RWPE1 (cell line): ENCODE measurements at places on chromosomes 1 and 21.

DNA sequence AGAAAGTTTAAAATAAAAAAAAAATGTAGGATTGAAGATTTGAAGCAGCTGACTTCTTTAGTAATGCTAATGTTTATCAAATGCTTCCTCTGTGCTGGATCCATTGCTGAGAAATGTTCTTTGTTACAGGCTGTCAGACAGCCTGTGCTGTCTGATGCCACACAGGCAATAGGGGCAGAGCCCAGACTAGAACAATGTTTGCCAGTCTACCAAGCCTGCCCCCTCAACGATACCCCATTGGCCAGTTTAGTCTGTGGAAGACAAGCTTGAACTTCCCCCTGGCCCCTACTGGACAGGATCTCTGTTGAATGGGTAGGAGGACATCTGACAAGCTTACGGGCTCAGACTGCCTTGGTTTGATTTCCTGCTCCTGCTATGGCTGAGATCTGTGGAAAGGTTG lies 79.4 kb downstream of the PAPPA2 start:
- no peak for DNase-seq

GRCh38 chr1:48931506-48932192 lies 155.0 kb upstream of the BEND5 start:
- DNase-seq = no peak

DNA sequence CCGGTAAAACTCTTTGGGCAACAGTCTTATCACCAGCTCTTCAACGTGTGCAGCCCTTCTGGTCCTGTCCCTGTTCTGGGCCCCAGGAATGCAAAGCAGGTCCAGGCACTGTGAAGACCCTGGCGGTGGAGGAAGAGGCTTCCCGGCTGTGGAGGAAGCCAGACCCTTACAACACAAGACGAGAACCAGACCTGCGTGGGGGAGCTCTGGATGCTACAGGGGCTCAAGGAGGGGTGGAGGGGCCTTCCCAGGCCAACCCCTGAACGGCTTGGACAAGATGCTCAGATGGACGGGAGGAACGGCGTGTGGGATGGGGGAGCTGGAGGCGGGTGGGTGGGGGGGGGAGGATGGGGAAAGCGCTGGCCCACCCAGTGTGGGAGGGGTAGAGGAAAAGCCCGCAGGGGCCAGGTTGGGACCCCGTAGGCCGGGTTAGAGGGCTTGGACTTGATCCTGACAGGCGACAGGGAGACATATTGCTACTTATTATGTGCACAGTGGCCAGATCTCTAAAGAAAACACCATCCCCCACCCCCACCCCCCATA lies 5.1 kb upstream of the OLIG2 start:
- no peak for DNase-seq

DNA sequence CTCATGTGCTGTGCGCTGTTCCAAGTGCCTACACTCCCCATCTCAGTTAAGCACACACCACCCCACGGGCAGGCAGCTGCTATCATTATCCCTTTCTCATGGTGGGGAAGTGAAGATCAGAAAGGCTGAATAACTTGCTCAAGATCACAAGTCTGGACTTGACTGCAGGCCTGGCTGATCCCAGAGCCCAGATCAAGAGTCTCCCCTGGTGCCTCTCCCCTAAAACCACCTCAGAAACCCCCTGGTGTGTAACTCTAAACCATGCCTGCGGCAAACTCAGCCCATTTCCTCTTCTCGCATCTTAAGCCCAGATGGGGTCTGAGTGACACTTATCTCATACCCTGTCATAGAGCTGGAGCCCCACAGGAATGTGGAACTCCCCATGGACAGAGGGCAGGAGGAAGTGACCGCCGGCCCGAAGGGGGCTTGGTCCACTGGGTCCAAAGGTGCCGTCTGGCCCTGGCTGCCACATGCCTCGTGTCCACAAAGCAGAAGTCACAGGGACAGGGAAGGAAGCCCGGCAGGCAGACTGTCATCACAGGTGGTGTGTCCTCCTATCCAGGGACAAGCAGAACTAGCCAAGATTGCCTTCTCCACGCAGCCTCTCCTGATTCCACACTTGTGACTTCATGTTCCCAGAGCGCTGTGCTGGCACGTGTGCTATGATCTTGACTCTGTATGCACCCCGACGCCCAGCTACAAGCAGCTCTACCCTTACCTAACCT lies 92.1 kb downstream of the SYF2 start:
- no peak for DNase-seq

DNA sequence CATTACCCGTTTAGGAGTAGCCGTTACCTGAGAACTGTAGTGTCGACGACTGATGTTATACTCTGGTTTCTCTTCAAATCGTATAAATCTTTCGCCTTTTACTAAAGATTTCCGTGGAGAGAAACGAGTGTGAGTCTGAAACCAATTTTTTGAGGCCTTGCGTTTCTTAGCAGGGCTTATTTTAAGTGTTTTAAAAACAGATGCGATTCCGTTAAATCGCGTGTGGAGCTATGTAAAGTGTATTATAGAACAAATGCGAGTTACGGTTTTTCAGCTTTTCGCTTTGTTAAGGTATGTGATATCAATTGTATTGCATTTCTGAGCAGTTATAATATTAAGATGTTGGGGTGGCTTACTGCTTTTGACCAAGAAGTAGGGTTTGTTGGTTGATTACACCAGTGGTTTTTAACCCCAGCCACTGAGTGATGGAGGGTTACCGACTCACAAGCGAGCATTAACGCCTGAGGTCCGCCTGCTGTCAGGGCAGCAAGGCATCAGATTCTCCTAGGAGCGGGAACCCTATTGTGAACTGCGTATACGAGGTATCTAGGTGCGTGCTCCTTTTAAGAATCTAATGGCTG lies 18.0 kb downstream of the KIAA2013 start:
- DNase-seq = peak; percentile 89

- no peak for DNase-seq
Measured at GRCh38 chr1:79363430-79363829, 356.9 kb upstream of the ADGRL4 start.

DNA sequence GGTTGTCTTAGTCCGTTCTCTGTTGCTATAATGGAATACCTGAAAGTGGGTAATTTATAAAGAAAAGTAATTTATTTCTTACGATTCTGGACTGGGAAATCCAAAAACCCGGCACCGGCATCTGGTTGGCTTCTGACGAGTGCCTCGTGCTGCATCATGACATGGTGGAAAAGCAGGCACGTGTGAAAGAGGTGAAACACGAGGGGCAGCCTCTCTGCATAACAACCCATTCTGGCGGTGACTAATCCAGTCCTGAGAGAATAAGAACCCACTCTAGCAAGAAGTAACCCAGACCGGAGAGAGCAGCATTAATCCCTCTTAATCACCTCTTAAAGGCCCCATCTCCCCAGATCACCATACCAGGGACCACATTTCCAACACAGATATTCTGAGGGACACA lies 2.7 kb upstream of the EDEM3 start:
- DNase-seq = no peak

DNA sequence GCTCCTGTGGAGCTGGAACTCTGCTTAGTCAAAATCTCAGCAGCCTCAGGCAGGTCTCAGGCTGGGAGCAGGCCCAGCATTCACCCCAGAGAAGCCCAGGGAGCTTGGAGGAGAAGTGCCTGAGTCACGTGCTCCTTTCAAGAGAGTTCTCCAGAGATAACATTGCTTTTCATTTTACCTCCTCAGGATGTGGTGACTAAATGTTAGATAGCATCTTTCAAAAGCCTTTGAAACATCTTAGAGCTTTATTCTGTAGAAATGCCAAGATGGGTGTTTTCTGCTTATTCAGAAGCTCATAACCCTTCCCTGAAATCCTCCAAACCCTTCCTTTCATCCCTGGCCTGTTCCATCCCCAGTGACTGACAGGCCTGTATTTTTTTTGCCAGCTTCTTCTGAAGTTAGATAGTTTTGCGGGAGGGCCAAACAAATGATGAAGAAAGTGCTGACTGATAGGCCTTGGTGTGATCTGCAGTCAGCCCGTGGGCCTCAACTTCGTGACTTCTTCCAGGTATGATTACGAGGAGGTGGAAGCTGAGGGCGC lies 58.0 kb downstream of the PGM1 start:
- DNase-seq = no peak

DNA sequence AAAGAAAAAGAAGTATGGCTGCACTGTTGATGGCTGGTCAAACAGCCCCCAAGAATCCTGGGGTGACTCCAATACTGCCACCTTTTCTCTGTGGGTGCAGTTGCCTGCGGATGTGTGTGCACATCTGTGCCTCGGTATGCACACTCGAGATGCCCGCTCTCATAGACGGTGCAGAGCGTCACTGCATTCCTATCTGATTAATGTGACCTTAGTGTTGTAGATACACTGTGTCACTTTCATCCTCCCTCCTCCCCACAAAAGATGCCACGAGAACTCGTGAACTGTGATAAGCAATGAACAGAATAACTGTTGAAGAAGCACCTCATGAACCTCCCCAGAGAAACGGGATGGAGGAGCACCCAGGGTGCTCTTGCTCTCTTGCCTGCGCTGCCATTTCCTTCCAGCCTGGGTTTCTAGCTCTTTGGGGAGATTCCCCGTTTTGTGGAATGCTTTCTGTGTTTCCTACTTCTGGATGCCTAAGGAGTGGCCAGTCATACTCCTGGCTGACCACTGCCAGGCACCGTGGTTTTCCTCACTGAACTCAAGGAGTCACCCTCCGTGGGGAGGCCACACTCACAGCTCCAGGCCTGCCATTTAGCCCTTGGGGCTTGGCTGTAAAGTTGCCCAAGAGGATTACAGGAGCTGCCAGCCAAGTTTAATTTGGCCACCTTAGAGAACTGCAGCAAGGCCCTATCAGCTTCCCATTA lies 32.0 kb downstream of the NTPCR start:
- no peak for DNase-seq

DNA sequence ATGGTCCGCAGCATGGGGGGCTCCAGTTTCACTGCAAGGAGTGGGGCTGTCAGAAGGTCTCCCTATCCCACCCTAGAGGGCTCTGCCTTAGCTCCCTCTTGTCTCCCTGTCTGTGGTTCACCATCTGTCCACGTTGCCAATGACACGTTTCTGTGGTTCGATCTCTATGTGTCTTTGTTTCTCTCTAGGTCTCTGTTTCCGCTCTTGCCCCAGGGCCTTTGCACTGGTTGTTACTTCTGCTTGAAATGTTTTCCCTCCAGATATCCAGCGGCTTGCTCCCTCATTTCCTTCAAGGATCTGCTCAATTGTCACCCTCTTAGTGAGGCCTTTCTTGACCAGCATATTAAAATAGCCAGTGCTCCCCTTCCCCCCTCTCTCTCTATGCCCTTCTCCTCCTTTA lies 8.5 kb upstream of the MRPS15 start:
- DNase-seq = no peak

DNA sequence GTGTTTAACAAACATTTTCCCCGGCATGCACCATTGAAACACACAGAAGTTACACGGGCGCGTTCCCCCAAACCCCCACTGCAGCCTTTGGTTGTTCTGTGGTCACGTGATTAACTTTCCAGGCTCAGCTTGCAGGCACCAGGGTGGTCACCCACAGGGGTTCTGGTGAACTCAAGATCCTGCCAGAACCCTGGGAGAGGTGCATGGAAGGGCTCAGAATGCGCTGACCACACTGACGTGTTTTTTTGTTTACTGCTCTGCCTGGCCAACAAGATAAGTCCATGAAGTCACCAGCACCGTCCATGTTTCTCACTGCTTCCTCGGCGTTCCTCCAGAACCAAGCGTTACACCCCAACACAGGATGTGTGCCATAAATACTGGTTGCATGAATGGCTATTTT lies 229.5 kb upstream of the VAMP3 start:
- DNase-seq = no peak

DNA sequence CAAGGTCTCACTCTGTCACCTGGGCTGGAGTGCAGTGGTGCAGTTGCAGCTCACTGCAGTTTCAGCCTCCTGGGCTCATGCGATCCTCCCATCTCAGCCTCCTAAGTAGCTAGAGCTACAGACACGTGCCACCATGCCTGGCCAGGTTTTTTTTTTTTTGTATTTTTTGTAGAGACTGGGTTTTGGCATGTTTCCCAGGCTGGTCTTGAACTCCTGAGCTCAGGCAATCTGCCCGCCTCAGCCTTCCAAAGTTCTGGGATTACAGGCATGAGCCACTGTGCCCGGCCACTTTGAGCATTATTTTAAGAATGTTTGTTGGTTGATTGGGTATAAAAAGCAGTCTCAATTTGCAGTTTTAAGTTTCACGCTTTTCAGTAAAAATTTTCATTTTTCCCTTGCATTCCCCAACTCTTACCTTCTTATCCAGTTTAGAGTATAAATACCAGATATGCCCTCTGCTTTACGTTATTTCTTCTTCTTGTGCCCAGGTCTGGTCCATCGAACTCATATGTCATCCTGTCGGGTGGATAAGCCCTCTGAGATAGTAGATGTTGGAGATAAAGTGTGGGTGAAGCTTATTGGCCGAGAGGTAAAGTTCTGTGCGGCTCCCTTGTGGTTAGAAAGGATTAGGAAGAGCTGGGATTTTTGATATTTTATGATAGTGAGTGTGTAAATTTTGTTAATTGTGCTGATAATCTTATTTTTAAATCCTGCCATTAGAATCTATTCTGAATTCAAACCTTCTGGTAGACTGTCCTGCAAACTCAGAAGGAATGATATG lies 36.0 kb downstream of the FABP3 start:
- no peak for DNase-seq

DNA sequence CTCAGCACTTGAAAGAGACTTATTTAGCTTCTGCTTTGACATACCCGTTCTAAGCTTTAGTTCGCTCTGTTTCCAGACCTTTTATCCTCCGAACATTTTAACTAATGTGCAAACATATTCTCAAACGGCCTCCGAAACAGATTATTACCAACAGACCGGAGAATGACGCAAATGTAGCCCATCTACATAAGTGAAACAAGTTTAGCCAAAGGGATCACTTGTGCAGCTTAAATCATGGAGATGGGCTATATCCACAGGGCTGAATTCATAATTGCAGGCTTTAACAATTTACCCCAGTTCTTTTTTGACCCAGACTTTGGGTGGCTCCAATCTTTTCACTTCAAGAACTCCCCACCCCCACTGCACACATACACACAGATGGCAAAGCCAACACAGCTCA lies 119.7 kb downstream of the KCNH1 start:
- DNase-seq = no peak

DNA sequence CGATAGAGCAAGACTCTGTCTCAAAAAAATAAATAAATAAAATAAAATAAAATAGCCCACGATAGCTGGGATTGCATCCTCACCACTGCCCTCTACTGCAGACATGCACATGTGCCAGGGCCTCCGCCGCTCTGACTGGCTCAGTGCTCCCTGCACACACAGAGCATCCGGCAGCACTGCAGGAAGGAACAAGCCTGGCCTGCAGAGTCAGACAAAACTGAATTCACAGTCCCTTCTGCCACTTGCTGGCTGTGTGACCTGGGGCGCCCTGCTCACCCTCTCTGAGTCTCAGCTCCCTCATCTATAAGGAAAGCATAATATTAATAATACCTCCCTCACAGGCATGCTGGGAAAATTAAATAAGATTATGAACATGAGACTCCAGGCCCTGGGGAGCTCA lies 35.4 kb downstream of the CSMD2 start:
- no peak for DNase-seq
